Inflammatory macrophage (primary cell): ENCODE measurements at places on chromosomes 2 and 18.

GRCh38 chr2:211996857-211997256 is 541.7 kb downstream of the ERBB4 start:
- no peak for DNase-seq

DNA sequence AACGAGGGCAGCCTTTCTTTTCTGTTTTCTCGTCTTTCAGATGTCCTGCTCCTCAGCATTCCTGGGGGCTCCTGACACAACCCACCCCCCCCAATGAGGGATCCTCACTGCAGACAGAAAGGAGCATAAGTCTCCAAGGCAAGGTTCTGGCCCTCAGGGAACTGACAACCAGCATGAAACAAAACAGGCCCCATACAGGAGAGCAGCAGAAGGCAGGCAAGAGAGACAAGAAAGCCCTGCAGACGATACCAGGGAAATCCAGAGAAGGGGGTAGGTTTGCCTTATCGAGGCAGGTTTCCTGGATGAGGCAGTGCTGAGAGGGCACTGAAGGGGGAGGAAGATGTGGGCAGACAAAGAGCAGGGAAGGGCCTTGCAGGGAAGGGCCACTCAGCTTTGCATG is 103.9 kb upstream of the EPAS1 start:
- DNase-seq = no peak

GRCh38 chr2:18910843-18911242 is 321.5 kb upstream of the NT5C1B start:
- DNase-seq = no peak

- no peak for DNase-seq
Measured at GRCh38 chr18:58597649-58598048, 31.2 kb downstream of the ALPK2 start.

DNA sequence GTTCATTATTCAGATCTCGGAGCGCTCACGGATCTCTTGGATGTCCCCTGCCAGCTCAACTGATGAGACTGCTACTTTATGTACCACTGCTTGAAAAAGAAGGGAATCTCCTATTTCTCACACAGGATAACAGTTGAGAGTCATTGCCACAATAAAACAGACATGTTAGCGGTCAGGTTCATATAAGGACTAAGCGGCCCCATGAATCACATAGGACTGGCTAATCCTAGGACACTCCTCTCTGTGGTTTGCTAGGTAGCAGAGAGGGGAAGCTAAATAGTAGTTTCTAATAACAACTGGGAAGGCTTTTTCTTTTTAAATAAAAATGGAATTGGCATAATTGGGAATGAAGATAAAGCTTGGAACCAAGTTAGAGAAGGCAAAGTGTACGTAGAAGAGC is 15.9 kb upstream of the TGFA start:
- DNase-seq = no peak
